ENCODE measurements at places on chromosomes 6 and 20.

GRCh38 chr20:5222919-5223634, 93.7 kb downstream of the PROKR2 start:
- DNase-seq: no peak

DNA sequence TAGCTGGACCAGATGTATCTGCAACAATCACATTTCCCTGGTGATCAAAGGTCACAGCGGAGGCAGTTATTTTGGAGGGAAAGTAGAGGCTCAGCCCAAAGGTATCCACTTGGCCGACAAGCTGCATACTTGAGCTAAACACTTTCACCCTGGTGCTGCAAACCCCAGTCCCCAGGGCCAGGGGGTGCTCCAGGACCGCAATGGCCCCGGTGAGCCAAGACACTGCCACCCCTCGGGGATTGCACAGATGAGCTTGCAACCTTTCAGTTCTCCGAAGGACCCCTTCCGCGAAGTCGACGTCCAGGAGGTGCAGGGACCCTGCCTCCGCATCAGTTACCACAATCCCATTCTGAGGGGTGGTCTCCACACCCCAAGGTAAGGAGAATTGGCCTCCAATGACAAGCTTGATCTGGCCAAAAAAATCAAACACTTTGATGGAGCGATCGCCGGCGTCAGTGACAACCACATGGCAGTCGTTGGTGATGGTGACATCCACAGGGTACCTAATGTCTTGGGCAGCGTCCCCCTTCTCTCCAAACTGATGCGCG, 823 bp downstream of the NHLRC1 start:
- no peak for DNase-seq

- no peak for DNase-seq
Measured at GRCh38 chr6:168078175-168078942, 653 bp downstream of the FRMD1 start.

DNA sequence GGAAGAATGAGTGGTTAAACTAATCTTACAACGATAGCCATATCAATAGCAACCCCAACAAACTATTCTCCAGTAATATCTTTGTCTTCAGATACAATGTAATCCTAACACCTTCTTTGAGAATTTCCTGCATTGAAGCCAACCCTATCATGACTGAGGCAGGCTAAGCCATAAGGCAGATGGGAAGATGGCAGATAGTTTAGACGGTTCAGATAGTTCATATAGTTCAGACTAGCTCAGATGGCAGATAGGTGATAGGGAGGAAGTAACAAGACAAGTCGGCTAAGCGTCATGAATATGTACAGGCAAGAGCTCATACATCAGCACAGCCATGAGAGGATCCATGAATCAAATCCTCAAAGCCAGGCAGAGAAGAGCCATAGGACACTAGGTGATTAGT, 39.1 kb upstream of the BEND6 start:
- DNase-seq: no peak
